ENCODE measurements at places on chromosomes 5 and 9.

DNA sequence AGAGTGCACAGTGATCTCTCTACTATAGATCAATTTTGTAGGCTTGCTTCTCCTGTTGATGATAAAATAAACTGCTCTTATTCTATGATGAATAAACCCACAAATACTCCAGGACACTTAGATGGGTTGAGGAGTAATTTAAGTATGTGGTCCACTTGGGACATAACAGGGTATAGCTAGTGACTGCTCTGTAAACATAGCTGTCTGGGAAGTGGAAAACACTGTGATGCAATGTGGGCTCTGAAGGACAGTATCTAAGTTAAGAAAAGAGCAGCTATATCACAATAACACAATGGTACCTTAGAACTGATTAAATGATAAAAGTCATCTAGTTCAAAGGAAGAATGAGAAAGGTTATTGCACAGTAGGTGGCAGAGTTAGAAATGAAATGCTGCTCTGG, 294.3 kb upstream of the HAPLN1 start:
- no peak for DNase-seq

DNA sequence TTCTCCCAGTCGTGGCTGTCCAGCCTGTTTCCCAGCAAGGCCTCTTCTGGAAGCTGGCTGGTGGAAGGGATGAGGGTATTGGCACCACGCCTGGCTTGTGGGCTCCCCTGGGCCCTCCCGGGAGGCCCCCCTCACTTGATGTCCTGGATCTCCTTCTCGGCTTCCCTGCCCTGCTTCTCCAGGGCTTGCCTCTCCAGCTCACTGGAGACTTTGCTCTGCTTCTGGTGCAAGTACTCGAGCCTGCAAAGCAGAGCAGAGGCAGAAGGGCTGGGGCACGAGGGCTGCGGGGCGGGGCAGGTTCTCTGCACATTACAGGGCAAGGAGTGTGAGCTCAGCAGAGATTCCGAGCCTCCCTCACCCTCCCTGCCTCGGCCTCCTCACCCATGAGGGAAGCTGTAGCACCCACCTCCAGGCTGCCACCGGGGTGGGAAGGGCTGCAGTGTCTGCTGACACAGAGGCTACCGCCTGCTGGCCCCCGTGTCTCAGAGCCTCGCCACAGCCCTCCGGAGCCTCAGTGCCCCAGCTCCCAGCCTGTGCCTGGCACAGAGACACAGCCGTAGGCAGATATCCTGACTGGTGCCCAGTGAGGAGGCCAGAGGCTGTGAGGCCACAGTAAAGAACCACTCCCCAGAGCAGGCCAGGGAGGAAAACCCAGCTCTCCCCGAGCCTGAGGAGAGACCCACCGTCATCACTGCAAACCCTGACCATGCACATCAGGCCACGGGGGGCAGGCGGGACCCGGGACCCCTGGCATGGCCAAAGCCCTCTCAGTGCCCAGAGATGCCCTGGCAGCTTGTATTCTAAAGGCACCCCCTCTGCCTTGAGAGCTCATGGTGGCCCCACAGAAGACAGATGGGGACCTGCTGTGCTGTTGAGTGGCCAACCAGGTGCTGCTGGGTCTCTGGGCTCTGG, 7.2 kb downstream of the SNAPC4 start:
- no peak for DNase-seq

DNA sequence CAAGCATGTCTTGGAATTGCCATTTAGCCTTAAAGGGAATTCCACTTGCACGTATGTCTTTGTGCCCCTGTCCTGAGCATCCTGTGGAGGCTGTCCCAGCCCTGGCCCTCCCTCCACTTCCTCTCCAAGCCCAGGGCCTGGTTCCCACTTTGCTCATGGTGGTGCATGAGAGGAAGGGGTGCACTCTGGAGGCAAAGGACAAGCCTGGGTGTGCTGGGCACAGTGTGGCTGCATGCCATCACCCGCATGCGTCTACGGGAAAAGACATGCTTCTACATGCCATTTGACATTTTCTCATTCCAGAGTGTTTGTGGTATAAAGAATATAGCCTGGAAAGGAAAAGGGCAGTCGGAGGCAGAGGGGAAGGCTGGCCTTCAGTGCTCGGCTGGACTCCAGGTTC, 7.2 kb upstream of the IRX2 start:
- DNase-seq = no peak

DNA sequence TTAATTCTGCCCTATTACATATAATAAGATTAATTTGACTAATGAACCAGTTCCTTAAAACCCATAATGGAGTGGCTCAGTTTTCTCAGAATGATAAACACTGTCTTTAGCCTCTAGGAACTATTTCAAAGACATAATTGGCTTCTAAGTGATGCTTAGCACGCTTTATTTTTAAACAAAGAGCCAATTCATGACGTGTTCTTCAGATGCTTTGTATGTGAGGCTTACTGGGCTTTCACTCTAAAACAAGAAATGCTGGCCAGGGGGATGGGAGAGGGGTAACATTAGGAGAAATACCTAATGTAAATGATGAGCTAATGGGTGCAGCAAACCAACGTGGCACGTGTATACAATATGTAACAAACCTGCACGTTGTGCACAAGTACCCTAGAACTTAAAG, 7.6 kb upstream of the SFXN1 start:
- no peak for DNase-seq

- DNase-seq = no peak
Observed at GRCh38 chr9:32863291-32863690, 80.0 kb downstream of the TMEM215 start.

GRCh38 chr5:156755421-156756087, 94.5 kb upstream of the PPP1R2B start:
- no peak for DNase-seq

DNA sequence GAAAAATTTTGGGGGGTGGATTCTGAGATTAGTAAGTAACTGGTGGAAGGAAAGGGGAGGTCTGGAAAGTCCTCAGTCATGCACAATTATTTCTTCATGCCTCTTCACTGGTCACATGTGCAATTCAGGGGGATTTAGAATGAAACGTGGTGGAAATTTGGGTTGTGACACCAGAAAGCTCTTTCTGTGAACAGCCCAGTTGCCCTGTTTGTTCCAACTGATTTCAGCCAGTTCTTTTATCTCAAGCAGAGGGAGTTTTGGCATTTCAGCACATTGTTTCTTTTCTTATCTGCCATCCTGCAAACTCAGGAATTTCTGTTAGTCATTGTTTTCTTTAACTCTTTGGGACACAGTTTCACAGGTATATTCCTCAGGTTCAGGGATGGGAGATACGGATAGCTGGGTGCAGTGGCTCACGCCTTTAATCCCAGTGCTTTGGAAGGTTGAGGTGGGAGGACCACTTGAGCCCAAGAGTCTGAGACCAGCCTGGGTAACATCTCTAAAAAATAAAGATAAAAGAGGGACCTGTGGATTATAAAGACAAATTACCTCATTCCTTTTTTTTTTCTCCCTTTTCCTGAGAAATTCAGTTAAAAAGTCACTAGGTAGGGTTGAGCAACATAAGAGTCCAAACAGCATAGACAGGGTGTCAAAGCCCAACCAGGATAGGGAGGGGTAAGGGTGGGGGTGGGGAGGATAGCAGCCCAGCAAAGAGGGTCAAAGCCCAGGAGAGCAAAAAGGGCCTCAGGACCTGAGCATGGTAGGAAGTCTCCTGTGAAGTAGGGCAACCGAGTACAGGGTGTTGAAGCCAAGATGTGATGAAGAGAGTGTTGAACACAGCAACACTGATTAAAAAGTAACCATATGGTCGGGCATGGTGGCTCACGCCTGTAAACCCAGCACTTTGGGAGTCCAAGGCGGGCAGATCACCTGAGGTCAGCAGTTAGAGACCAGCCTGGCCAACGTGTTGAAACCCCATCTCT, 5.4 kb upstream of the B4GALT1 start:
- DNase-seq = no peak

DNA sequence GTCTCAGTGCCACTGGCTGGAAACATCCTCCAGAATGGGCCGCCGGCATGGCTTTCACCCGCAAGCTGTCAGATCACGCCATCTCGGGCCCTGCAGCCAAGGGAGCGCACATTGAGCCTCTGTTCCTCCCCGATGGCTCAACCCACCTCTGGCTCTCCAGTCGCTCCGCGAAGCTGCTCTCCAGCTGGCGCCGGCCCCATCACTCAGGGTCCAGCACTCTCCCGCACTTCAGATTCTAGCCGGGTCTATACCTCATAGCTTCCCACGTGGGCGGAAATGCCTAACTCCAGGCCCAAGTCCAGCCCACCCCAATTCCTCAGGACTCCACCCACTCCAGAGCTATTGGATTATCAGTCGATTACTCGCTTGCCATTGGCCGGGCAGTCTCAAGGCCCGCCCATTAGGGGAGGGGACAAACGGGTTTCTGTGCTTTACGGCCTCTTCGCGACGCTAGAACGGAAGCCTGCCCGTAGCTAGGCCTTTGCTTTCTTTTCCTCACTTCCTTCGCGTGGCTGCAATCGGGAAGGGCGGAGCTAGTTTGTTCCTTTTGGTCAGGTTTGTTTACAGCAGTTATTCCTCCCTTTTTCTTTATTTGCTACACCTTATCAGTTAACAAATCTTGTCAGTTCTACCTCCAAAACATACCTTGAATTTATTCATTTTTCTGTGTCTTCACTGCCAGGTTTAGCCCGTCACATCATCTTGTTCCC, at the start of gene NOL6:
Gene NOL6, minus strand, starts transcription at position 282 of the 710 bp plus-strand sequence. Its CDS starts 82 bp downstream, at position 200.
- DNase-seq = peak; percentile 98

DNA sequence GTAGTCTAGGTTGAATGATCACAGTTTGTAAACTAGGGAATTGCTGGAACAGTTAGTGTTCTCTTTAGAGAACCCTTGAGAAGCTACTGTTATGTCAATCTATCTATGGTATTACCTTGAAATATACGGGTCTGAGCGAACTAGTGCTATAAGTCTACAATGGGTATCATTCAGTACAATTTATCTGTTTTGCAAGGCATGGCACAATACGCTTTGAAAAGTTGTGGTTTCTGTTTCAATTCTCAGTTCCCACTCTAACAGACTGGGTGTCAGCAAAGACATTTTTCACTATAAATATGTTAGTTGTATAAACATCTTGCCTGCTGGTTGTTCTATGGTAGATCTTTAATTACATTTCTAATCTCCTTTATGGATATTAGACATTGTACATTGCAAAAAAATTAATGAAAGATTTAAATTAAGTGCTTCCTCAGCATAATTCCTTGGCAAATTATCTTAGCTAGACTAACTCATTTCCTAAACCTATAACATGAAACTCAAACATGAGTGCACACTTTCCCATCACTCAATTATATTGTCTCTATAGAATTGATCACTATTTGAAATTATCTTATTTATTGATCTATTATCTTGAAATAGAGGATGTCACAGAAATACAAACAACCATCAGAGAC, 24.9 kb upstream of the SLCO6A1 start:
- DNase-seq = no peak

- no peak for DNase-seq
Observed at GRCh38 chr5:16457451-16457850, 8.1 kb downstream of the ZNF622 start.

- DNase-seq = no peak
Observed at GRCh38 chr9:81002242-81002641, 687.1 kb downstream of the TLE1 start.

- no peak for DNase-seq
Observed at GRCh38 chr5:127066721-127067120, 6.6 kb downstream of the C5orf63 start.

DNA sequence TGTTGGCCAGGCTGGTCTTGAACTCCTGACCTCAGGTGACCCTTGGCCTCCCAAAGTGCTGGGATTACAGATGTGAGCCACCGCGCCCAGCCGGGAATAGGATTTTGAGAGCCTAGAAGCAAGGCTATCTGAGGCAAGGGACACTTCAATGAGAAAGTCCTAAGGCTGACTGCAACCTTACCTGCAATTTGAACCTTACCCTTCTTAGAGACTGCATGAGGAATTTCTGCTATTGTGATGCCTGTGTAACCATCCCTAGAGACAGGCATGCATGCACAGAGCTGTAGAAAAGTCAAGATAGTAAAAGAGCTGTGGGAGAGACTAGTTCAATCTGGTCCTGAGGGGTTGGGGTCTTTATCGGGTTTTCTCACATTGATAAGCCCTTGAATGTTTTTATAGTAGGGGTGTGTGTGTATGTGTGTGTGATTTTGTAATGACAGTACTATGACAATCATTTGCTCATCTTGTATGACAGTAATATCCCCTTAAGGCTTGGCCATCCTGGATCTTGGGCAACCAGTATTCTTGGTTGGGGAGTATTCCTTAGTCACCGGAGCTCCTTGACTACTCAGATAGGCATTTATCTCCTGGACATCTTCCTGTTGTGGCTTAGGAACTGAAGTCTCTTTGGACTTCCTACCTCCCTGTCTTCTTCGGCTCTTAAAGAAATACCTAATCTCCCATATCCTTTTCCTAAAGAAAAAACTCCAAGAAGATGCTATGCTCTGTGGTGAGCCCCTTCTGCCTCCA, 11.2 kb downstream of the DNAJB5 start:
- DNase-seq = no peak

DNA sequence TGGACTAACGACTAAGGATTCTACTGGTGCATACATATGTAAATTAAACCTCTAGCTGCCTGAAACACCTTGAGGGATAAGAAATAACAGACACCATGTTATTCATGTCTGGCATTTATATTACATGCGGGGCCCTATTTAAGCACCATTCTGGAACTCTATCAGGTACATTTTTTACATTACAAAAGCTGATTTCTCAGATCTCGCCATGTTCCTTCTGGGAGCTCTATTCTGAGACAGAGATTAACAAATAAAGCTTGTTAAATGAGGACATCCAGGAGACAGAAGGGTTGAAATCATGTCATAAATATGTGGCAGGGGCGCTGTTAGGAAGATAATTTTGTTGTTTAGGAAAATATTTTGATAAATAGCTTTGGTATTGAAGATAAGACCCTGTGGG, 93.4 kb upstream of the SLIT3 start:
- DNase-seq = no peak

DNA sequence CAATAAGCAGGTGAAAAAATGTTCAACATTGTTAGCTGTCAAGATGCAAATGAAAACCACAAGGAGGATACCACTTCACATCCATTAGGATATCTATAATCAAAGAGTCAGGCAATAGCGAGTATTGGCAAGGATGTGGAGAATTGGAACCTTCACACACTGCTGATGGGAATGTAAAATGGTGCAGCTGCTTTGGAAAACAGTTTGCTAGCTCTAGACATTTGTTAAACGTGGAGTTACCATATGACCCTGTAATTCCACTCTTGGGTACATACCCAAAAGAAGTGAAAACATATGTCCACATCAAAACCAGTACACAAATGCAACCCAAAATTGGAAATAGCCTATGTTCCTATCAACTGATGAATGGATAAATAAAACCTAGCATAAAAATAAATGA, 37.4 kb downstream of the SCAMP1 start:
- no peak for DNase-seq

Measured in stimulated activated naive CD4-positive, alpha-beta T cell treated with Interleukin-2 at 50 U/mL for 16 hours (primary cell).